ENCODE measurements at places on chromosomes 6 and 20. TPM values are rescaled to one million over a fixed set of nuclear protein-coding genes. Genes with fewer than 3 reads are reported as not detected.

- peaks cover 13% of the 10 kb centered on the region for H3K4me1 ChIP-seq
- H3K36me3 ChIP-seq = no peaks in the 10 kb centered on the region
- no peak overlapping the region for H3K4me3 ChIP-seq
- H3K27ac ChIP-seq = no peak overlapping the region
These were observed 95.4 kb upstream of the TENT5A start for GRCh38 chr6:81847866-81848265.

DNA sequence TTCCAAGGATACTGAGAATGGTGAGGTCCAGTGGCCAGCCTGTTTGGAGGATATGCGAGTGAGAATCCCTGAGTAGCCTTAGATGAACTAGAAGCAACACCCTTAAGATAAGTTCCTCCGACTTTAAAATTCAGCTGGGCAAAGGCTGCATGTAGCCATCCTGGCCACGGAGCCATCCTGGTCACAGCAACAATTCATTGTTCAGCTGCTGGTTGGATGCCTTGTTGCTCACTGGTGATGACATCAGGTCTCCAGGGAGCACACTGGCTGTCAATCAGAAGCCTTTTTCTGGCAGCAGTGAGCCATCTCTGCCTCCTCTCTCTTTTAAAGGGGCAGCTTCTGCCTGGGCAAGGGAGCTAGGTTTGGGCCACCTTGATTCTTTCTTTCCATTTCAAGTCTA lies 22.4 kb upstream of the RIMS4 start:
- DNase-seq = no peak
- no peaks in the 10 kb centered on the region for H3K36me3 ChIP-seq
- H3K4me3 ChIP-seq = no peak overlapping the region
- H3K27ac ChIP-seq = no peak overlapping the region
- no peaks in the 10 kb centered on the region for H3K4me1 ChIP-seq
- no peaks in the 10 kb centered on the region for H3K27me3 ChIP-seq

GRCh38 chr6:138776659-138777058 lies 3.1 kb downstream of the CCDC28A start:
- peaks cover 9% of the 10 kb centered on the region for H3K4me1 ChIP-seq
- no peak overlapping the region for H3K27ac ChIP-seq
- no peaks in the 10 kb centered on the region for H3K36me3 ChIP-seq
- no peak overlapping the region for H3K4me3 ChIP-seq
- no peak for DNase-seq
- no peaks in the 10 kb centered on the region for H3K27me3 ChIP-seq

DNA sequence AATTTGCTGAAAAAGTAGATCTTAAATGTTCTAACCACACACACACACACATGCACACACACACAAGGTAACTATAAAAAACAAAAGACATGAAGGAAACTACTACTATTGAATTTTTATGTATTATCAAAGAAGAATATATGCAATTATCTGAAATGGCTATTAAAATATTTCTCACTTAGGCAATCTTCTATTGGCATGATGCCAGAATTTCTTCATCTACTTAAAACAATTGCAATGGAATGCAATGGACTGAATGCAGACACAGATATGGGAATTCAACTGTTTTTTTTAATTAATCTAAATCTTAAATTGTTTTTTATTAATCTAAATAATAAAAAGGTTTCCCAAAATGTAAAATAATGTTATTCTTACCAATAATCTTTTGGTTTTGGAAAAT lies 152.6 kb upstream of the SMLR1 start:
- H3K4me1 ChIP-seq = peaks cover 20% of the 10 kb centered on the region
- H3K27ac ChIP-seq = no peak overlapping the region

The FERMT1 gene
- total RNA-seq = 14.3 TPM

DNA sequence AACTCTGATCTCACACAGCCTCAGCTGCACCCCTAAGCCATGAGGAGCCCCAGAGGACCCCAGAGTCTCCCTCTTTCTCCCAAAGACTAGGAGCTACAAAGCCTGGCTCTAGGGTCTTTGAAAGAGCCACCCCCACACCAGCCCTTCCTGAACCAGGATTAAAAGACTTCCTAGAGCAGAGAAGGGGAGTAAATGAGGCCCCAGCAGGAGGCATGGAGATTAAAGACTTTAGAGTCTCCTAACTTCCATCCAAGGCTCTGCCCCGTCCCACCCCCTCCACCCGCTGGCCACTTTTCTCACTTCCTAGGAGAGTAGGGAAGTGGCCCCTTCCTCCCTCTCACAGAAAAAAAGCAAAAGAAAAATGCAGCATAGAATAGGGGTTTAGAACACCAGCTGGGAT lies 1.7 kb downstream of the PREX1 start:
- H3K27me3 ChIP-seq = peaks cover 21% of the 10 kb centered on the region
- peaks cover 2% of the 10 kb centered on the region for H3K4me1 ChIP-seq
- no peaks in the 10 kb centered on the region for H3K36me3 ChIP-seq
- peak overlapping the region; percentile 82 for H3K27ac ChIP-seq

DNA sequence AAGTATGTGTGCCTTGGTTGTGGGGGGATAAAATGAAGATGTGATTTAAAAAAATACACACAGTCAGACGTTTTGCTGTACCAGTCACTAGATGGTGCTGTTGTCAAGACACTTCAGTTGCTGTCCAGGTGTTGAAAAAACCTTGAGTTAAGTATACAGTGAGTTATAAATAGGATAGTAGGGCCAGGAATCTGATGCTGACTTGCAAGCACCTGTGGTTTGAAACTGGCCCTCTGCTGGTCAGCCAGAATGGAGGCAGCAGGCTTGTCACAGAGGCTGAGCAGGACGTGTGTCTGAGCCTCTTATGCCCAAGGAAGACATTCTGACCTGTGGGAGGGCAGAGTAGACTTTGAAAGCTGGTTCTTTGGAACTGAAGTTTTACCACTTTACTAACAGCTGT lies 27.8 kb downstream of the RNF8 start:
- peaks cover 18% of the 10 kb centered on the region for H3K36me3 ChIP-seq
- no peak overlapping the region for H3K4me3 ChIP-seq
- H3K27me3 ChIP-seq = no peaks in the 10 kb centered on the region
- no peak overlapping the region for H3K27ac ChIP-seq
- H3K4me1 ChIP-seq = no peaks in the 10 kb centered on the region

DNA sequence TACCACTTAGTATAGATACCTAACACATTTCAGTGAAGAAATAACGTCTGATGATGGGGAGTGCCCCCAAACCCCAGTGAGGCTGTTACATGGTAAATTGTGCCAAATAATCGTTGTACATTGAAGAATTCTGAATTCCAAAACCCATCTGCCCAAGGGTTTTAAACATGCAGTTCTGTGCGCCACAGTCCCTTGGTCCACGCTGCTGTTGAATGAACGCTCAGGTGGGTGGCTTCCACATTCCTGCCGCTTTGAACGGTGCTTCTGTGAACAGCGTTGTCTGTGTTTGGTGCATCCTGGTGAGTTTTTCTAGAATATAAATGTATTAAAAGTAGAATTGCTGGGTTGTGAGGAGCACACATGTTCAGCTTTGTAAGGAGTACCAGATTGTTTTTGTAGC lies 2.9 kb downstream of the GID8 start:
- H3K27ac ChIP-seq = no peak overlapping the region
- H3K36me3 ChIP-seq = peaks cover 51% of the 10 kb centered on the region
- H3K27me3 ChIP-seq = no peaks in the 10 kb centered on the region
- peaks cover 55% of the 10 kb centered on the region for H3K4me1 ChIP-seq

GRCh38 chr20:25045343-25045712 lies 12.6 kb downstream of the ACSS1 start:
- H3K27me3 ChIP-seq = no peaks in the 10 kb centered on the region
- no peak overlapping the region for H3K4me3 ChIP-seq
- peak; percentile 22 for DNase-seq
- H3K36me3 ChIP-seq = peaks cover 26% of the 10 kb centered on the region
- peak overlapping the region; percentile 81 for H3K27ac ChIP-seq

DNA sequence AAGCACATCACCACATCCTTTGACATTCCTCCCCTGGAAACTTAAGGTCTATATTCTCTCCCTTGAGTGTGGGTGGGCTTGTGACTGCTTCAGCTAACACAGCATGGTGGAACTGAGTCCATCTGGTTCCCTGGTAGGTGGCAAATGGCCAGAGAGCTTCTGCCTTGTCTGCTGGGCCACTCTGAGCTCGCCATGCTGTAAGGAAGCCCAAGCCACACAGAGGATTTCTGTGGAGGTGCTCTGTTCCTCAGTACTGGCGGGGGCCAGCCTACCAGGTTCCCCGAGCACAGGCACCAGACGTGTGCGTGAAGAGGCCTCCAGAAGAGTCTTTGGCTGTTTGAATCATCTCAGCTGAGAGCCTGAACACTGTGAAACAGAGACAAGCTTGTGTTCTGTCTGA lies 41.6 kb upstream of the PMEPA1 start:
- no peak overlapping the region for H3K4me3 ChIP-seq
- H3K27me3 ChIP-seq = no peaks in the 10 kb centered on the region
- no peak for DNase-seq
- H3K4me1 ChIP-seq = peaks cover 36% of the 10 kb centered on the region
- H3K27ac ChIP-seq = no peak overlapping the region

GRCh38 chr6:144580039-144580438 lies 294.9 kb downstream of the UTRN start:
- no peak for DNase-seq
- no peak overlapping the region for H3K27ac ChIP-seq
- H3K27me3 ChIP-seq = no peaks in the 10 kb centered on the region
- no peak overlapping the region for H3K4me3 ChIP-seq
- H3K36me3 ChIP-seq = peaks cover 35% of the 10 kb centered on the region

- no peak for DNase-seq
- peaks cover 100% of the 10 kb centered on the region for H3K36me3 ChIP-seq
- no peak overlapping the region for H3K27ac ChIP-seq
- H3K4me3 ChIP-seq = no peak overlapping the region
These were observed 20.1 kb downstream of the SEC23B start for GRCh38 chr20:18527836-18528235.

DNA sequence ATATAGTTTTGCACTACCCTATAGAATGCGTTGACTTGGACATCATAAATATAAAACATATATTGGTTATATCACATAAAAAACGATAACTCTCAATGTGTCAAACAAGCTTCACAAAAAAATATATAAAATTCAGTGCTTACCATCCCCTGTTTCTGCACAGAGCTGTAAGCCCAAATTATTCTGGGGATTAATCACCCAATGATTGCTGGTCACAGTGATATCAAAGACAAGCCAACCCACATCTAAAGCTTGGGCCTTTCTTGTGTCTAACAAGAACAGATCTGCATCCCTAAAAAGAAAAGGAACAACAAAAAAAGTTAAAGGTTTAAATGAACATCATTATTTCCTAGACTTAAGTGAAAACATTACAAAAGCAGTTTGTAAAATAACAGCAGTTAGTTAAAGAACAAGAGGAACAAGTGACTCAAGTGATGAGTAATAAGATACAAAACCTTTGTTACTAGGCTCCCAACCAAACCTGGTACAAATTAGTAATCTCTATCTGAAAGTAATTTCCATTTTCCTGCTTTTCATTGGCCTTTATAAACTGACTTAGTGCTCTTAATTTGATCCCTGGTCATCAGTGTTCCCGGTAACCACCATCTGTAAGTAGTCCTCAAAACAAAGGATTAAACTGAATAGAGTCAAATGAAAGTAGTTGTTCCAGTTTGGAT lies 81.1 kb downstream of the BMP5 start:
- DNase-seq = no peak
- no peaks in the 10 kb centered on the region for H3K27me3 ChIP-seq
- no peaks in the 10 kb centered on the region for H3K36me3 ChIP-seq
- no peaks in the 10 kb centered on the region for H3K4me1 ChIP-seq

DNA sequence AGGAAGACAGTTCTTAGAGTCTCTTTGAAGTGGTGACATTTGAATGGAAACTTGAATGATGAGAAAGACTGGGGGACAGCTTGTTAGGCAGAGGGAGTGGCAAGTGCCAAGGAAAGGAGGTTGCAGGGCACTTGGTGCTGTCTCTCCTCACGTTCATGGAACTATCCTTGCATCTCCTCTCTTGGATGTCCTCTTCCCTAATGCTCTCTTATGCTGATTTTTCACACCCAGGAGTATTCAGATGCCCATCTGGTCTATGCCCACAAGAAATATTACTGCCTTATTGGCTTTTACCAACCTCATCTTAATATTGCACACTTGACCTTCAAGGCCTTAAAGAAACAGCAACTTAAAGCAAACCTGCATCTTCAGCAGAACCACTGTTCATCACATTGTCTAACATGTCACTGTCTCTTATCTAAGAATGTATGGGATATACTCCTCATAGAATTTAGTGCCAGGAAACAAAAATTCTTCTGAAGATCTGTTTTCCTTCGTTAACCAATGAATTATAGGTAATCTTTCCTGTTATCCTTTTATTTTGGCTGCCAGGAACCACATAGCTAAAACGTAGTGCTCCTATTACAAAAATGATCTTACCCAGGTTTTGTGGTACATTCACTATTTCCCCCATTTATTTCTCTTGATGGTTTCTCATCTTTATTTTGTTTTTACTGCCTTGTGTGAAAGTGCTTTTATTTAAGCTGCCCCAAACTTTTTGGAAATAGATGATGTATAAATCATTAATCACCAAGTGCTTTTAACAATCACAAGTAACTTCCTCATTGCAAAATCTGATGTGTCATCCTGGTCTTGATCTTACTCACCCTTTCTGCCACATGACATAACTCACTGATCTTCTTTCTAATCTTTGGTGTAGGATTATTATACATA lies 12.8 kb downstream of the RGS17 start:
- no peak overlapping the region for H3K4me3 ChIP-seq
- H3K4me1 ChIP-seq = no peaks in the 10 kb centered on the region
- no peak overlapping the region for H3K27ac ChIP-seq
- H3K36me3 ChIP-seq = no peaks in the 10 kb centered on the region
- no peaks in the 10 kb centered on the region for H3K27me3 ChIP-seq
- DNase-seq = no peak

DNA sequence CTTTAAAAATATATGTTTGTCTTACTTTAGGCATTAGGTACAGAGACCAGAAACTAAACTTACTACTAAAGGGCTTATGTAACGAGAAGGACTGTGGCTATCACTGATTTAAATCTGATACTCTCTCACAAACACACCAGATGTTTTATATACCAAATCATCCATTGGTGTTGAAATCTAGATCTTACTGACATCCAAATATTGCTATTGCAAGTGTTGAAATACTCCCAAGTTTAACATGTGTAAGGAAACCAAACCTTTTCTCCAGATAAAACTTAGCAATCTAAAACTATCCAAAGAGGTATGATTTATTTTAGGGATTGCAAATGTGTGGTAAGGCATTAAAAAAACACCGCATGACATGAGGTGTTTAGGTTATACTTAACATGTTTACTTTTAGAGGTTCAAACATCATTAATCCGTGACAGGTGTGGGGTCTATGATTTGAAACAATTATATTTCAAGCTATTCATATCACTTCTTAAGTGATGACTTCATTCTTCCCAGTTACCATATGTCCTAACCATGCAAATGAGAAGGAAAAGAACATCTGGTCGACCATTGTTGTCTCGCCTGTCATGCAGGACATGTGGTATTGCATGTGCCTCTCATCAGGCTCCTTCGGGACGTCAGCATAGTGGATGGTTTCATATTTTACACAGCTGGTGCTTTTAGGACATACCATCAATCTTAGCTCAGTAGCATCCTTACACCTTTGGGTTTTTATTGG lies 168.3 kb upstream of the SPACA1 start:
- no peak overlapping the region for H3K27ac ChIP-seq
- peaks cover 14% of the 10 kb centered on the region for H3K27me3 ChIP-seq
- no peaks in the 10 kb centered on the region for H3K36me3 ChIP-seq
- H3K4me3 ChIP-seq = no peak overlapping the region
- no peaks in the 10 kb centered on the region for H3K4me1 ChIP-seq
- peak; percentile 6 for DNase-seq

All from stomach (tissue), 19 donors.